Naive B cell (primary cell): ENCODE measurements at places on chromosomes 6 and 20.
A peak's percentile ranks its signal among the peaks of the same experiment; 100 is the strongest.

GRCh38 chr6:34196116-34196832 lies 40.4 kb upstream of the HMGA1 start:
- DNase-seq = peak; percentile 88

- DNase-seq = no peak
Measured at GRCh38 chr20:57435105-57435497, 43.9 kb downstream of the RBM38 start.

DNA sequence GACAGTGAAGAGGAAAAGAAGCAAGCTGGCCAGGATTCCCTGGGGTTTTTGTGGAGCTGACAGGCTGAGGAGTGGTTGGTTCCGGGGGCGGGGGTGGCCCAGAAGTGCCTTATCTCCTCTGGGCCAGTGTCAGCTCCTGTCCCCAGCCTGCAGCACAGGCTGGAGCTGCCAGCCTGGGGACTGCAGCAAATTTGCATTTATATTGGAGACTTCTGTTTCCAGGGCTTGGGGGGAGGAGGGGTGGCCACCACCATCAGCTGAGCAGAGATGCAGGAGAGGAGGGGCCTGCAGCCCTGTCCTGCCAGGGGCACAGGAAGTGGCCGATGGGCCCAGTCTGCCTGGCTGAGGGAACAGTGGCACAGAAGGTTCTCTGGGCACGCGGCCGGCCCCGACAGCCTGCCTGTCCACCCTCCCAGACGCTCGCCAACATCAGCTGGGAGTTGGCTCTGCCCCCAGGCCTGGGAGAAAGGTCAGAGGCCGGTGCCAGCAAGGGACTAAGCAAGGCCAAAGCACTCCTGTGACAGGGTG lies 24.3 kb upstream of the SCRT2 start:
- DNase-seq = no peak

GRCh38 chr6:147695819-147696218 lies 187.3 kb downstream of the SAMD5 start:
- DNase-seq = no peak

DNA sequence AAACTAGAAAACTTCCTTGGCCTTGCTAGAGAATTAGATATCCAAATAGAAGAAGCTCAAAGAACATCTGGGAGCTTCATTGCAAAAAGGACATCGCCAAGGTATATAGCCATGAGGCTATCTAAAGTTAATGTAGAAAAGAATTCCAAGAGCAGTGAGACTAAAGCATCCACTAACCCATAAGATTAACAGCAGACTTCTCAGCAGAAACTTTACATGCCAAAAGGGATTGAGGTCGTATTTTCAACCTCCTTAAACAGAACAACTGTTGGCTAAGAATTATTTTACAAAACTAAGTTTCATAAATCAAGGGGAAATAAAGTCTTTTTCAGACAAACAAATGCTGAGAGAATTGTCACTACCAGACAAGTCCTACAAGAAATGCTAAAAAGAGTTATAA lies 149.1 kb upstream of the COL21A1 start:
- no peak for DNase-seq

GRCh38 chr20:24066076-24066700 lies 77.6 kb upstream of the GGTLC1 start:
- DNase-seq = no peak

- DNase-seq = no peak
Measured at GRCh38 chr6:141726248-141726647, 406.5 kb upstream of the GJE1 start.

DNA sequence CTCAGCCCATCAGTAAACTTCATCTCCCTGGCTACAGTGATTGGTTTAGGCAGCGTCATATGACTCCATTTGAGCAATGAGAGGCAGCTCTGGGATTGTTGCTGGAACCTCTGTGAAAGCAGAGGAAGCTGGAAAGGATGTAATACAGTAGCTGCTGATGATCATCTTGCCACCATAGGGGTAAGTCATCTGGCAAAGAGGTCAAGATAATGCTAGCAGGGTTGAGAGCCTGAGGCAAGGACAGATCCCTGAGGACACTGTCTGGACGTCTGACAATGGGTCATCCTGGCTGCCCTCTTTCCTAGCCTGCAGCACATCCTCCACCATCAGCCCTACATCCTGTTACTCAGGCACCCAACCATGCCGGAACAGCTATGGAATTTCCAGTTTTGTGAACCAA lies 25.5 kb upstream of the FKBP1A start:
- no peak for DNase-seq

- DNase-seq = no peak
Measured at GRCh38 chr6:154555073-154555677, 44.7 kb upstream of the CNKSR3 start.

GRCh38 chr6:84639396-84639795 lies 125.0 kb downstream of the TBX18 start:
- DNase-seq = no peak

DNA sequence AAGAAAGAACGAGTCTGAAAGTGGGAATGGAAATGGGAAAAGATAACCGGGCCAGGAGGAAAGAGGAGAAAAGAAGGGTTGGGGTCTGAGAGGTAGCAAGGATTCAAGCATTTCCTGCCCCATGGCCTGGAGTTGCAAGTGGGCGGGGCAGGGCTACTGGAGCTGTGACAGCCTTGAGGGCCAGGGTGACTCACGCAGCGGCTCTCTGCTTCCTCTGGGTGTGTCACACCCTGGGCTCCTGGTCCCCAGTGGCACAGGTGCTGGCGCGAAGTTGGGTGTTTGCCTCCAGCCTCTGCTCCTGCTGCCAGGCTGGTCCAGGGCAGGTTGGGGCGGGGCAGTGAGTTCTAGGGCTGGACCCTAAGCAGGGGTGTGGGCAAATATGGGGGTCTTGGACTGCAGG lies 3.3 kb upstream of the ULBP3 start:
- no peak for DNase-seq

GRCh38 chr20:56382696-56383095 lies 9.3 kb downstream of the AURKA start:
- no peak for DNase-seq

GRCh38 chr6:107447663-107448216 lies 11.6 kb downstream of the PDSS2 start:
- DNase-seq = no peak

GRCh38 chr6:10449751-10450150 lies 34.9 kb upstream of the TFAP2A start:
- no peak for DNase-seq

- DNase-seq = no peak
Measured at GRCh38 chr6:170038251-170038650, 252.6 kb downstream of the DLL1 start.

DNA sequence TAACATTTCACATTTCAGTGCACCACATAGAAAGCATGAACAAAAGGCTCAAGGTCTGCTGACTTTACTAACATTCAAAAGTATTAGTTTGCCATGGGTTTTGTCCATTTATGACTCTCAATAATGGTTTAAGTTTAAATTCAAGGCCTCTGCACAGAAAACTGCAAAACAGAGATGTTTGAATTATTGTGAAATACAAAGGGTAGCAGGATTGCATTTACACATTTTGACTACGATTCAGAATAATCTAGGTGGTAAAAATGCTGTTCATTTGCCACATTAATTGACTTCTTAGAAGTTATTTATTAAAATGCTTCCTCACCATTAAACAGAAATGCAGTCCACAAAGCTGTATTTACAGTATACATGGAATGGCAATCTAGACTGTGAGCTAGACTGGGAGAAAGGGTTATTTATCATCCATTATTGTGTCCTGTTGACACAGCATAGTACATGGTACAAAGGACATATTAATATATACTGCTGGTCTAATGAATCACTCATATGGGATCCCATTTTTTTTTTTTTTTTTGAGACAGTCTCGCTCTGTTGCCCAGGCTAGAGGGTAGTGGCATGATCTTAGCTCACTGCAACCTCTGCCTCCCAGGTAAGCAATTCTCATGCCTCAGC lies 18.0 kb downstream of the USP49 start:
- no peak for DNase-seq

DNA sequence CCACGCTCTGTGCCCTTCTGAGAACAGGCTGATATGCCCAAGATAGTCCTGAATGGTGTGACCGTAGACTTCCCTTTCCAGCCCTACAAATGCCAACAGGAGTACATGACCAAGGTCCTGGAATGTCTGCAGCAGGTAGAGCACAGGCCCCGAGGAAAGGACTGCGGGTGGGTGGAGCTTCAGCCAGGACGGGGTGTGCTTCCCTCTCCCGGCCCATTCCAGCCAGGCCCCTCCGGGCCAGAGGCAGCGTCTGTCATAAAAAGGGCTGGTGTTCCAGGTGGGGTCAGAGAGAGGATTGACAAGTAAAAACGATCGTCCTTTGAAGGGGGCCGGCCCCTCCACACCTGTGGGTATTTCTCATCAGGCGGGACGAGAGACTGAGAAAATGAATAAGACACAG lies 1.3 kb downstream of the RTEL1 start:
- DNase-seq = no peak

DNA sequence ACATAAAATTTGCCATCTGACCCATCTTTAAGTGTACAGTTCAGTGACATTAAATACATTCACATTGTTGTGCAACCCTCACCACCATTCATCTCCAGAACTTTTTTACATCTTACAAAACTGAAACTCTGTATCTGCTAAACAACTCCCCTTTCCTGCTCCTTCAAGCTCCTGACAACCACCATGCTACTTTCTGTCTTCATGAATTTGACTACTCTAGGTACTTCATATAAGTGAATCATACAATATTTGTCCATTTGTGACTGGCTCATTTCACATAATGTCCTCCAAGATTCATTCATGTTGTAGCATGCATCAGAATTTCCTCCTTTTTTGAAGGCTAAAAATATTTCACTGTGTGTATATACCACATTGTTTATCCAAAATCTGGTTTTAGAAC lies 86.9 kb upstream of the SMLR1 start:
- DNase-seq = no peak

- no peak for DNase-seq
Measured at GRCh38 chr6:63963769-63964315, 328.2 kb downstream of the PHF3 start.

GRCh38 chr6:16884526-16884925 lies 123.3 kb upstream of the ATXN1 start:
- DNase-seq = no peak

DNA sequence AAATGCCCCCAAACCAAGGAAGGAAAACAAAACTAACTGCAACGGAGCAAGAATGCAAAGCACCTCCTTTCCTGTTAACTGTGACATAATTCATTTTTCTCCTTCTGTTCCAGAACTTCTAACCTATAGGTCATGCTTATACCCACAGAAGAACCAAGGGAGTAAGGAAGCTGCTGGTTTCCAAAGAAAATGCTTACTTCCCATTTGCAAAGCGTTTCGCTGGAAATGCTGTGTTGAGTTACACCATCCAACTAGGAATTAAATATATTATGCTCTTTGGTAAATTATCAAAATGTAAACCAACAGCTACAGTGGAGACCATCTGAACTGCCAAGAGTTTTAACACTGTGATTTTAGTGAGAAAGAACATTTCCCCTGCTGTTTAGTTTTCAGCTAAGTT lies 42.9 kb downstream of the ATXN1 start:
- no peak for DNase-seq
